ENCODE measurements at places on chromosomes 5 and 9. TPM values are rescaled to one million over a fixed set of nuclear protein-coding genes. Genes with fewer than 3 reads are reported as not detected.

DNA sequence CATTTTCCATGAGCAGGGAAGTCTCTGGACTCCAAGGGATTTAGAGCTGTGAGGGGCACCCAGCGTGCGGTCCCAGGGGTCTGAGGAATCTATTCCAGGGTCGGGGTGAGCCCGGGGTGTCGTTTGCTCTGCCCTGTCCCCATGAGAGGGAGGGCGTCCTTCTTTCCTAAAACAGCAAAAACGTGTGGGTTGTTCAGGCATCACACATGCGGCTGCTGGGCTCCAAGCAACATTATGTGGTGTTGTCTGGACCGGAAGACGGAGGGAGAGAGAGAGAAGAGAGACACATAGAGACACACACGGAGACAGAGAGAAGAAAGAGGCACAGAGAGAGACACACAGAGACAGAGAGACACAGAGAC lies 42.7 kb upstream of the COL5A1 start:
- no peak overlapping the region for H3K4me3 ChIP-seq
- no peaks in the 10 kb centered on the region for H3K36me3 ChIP-seq
- H3K4me1 ChIP-seq: no peaks in the 10 kb centered on the region

DNA sequence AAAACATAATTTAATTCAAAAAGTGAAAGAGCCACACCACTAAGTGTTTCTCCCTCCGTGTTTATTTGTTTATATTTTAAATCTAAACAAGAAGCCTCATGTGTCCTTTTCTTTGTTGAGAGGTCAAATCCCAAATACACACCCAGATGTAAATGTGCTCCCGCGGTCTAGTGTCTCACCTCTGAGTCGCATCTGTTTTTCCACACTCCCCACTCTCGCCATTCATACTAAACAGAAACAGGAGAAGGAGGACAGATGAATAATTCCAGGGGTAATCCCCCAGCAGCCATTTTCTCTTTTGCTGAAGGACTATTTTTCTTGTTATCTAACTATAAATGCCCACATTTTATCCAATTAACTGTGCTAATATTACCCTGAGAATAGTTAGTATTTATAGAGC lies 361.6 kb upstream of the RIOK2 start:
- H3K27me3 ChIP-seq: no peaks in the 10 kb centered on the region
- H3K4me3 ChIP-seq: no peak overlapping the region
- no peaks in the 10 kb centered on the region for H3K36me3 ChIP-seq
- DNase-seq: no peak
- peaks cover 5% of the 10 kb centered on the region for H3K4me1 ChIP-seq

DNA sequence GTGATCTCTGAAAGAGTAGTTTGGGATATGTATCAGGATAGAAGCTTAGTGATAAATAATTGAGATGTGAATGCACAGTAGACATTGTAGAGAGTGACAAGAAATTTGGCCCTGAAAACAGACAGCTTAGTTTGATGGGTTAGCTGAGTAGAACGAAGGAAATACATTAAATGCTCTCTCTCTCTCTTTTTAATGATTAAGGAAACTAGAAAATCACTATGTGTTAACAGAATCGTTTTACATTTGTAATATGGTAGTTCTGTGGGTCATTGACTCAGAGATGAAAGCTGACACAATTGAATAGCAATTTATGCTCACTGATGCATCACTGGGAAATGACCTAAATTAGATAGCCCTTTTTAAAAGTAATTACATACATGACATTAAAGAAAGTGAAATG lies 739.8 kb upstream of the PTPRD start:
- no peaks in the 10 kb centered on the region for H3K36me3 ChIP-seq
- no peak for DNase-seq
- no peak overlapping the region for H3K27ac ChIP-seq
- no peaks in the 10 kb centered on the region for H3K4me1 ChIP-seq
- no peak overlapping the region for H3K4me3 ChIP-seq

DNA sequence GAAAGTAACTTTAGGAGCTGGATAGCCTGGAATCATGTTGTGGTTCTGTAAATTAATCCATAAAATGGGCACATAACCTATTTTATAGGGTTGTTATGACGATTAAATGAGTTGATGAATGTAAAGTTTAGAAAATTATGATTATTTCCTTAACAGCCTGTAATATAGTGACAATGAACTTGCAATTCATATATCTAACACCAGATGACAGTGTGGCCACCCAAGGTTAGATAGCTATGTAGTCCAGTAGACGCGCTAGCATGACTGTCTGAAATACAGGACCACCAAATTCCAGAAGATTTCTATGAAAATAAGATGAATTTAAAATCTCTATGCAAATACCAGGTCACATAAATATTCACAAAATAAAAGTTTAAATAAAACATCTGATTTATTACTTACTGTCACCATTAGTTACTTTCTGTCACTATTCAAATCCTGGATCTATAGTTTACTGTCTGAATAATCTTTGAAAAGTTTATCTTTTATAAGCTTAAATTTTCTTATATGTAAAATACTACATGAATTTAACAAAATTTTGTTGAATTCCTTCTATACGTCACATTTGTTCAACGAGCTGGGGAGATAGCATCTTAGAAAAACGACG lies 26.1 kb upstream of the MACIR start:
- H3K27ac ChIP-seq: no peak overlapping the region
- no peaks in the 10 kb centered on the region for H3K4me1 ChIP-seq

ALDH1B1 gene
- polyA plus RNA-seq: 7.4 TPM

ACOT12 gene
- polyA plus RNA-seq: not detected
